ENCODE measurements at places on chromosomes 13 and 19.

- DNase-seq, result no peak
These were observed 1529.3 kb upstream of the SLC10A2 start for GRCh38 chr13:104595511-104595910.

DNA sequence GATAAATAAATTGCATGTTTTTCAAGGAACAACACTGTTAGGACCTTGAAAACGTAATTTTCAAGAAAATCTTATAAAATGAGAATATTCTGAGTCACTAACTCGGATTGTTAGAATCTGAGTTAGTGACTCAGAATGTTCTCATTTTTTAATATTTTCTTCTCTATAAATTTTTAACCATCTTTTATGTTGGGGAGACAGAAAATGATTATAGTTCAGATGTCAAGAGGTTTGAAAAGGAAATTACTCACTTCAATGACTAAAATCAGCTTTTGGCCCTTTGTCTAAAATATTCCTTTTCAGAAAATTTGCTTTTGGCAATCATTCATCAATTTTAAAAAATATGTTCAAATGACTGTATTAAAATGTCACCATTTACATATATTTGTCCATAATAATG, 264.2 kb upstream of the EDNRB start:
- no peak for DNase-seq

- peak; percentile 99 for DNase-seq
These were observed at the start of gene SWSAP1 for GRCh38 chr19:11374433-11375142. Gene SWSAP1 (plus strand): TSS chr19:11374666. CDS start chr19:11374681, 15 bp downstream.

GRCh38 chr13:93039131-93039530, 187.5 kb upstream of the GPC6 start:
- DNase-seq, result no peak

- DNase-seq, result no peak
These were observed 156.8 kb downstream of the RGCC start for GRCh38 chr13:41613984-41614661.

GRCh38 chr13:69108486-69108885, 999.1 kb upstream of the ATXN8OS start:
- DNase-seq, result no peak

DNA sequence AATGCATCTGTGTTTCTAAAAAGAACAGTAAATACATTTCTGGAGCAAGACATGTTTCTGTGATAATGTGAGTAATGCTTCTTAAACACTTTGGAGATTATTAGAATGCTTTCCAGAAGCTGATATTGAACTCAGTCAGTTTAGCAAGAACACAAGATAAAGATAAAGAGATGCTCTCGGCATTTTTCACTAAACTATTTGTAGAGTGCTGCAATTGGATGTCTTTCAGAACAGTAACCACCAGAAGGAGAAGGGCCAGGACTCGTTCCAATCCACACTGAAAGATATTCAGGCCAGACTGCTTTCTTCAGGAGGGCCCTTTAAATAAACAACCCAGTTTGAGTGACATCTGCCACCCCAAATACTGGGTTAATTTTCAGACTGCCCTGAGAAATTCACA, 456.0 kb downstream of the TBC1D4 start:
- DNase-seq, result no peak

GRCh38 chr19:10870501-10870954, 825 bp upstream of the CARM1 start:
- DNase-seq, result no peak

DNA sequence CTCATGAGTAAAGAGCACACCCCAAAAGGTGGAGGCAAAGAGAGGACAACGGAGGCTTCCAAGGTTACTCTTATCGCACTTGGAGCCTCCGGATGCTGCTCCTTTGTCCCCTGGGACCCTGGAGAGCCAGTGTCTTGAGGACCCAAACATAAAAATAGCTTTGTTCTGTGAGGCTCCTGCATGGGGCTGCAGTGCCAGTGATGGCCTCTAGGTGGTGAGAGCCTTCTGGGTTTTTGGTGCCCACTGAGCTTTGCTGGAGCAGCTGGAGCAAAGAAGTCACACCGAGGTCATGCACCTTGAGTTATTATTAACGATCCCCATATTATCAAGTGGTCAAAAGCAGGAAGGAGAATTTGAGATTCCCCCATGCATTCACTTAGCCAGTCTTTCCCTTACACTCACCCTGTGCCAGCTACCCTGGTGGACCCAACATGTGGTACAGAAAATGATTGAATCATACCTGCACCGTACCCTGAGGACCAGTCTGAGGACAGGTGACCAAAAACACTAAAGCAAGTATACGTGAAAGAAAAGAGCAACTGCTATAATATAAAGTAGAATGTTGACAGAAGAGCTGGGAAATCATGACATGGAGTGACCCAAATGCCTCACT, 41.5 kb downstream of the ZNF682 start:
- no peak for DNase-seq

- no peak for DNase-seq
These were observed 224.2 kb upstream of the MAB21L1 start for GRCh38 chr13:35700671-35701070.

Data from NCI-H1436 (cell line).